ENCODE measurements at places on chromosomes 11 and 22. TPM values are rescaled to one million over a fixed set of nuclear protein-coding genes. Genes with fewer than 3 reads are reported as not detected.

TSSC4 gene
- 41.6 TPM for total RNA-seq

DNA sequence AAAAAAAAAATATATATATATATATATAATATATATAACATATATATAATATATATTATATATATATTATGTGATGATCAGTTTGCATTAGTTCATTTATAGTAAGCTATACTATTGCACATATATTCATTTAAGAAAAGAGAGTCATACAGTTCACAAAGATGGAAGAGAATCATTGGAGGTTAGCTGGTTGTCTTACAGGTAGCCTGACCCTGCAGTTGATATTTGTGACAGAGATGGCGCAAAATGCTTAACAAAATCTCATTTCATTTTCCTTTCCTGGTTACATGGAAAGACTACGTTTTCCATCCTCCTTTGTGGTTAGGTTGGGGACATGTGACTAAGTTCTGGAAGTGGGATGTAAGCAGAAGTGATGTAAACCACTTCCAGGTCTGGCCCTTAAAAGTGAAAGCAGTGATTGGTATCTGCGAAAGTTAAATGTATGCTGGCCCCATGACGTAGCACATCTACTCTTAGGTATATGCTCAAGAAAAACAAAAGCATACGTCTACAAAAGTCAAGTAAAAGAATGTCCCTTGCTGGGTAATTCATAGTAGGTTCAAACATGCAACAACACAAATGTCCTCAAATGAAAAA lies 7.2 kb upstream of the TMEM135 start:
- DNase-seq: no peak
- no peak overlapping the region for H3K27ac ChIP-seq
- no peaks in the 10 kb centered on the region for H3K4me1 ChIP-seq
- no peaks in the 10 kb centered on the region for H3K36me3 ChIP-seq
- no peaks in the 10 kb centered on the region for H3K27me3 ChIP-seq

GRCh38 chr22:37638391-37639069 lies 939 bp upstream of the SH3BP1 start:
- H3K36me3 ChIP-seq: no peaks in the 10 kb centered on the region
- H3K27me3 ChIP-seq: no peaks in the 10 kb centered on the region
- no peak overlapping the region for H3K27ac ChIP-seq
- no peak overlapping the region for H3K4me3 ChIP-seq
- DNase-seq: no peak

DNA sequence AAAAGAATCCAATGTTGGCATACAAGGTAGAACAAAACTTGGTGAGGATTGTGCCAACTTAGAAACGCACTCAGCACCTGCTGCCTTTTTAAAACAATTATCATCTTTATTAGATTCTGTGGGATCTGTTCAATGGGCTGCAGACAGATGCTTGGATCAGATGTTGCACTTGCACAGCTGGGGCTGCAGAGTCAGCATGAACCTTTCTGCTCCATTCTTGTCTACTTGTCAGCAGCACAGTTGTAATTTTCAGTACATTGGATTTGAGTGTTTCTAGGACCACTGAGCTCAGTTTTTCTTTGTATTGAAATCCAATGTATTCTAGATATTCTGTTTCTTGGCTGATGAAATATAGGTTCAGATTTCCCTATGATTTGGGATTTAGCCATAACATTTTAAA lies 164.5 kb downstream of the LUZP2 start:
- DNase-seq: no peak
- no peaks in the 10 kb centered on the region for H3K27me3 ChIP-seq
- H3K27ac ChIP-seq: no peak overlapping the region
- H3K36me3 ChIP-seq: no peaks in the 10 kb centered on the region

ART1 gene
- total RNA-seq: not detected

- no peak overlapping the region for H3K4me3 ChIP-seq
- H3K36me3 ChIP-seq: no peaks in the 10 kb centered on the region
- H3K27ac ChIP-seq: no peak overlapping the region
- no peak for DNase-seq
Measured at GRCh38 chr11:86248609-86249008, 4.1 kb downstream of the EED start.

- peak; percentile 77 for DNase-seq
- no peak overlapping the region for H3K27ac ChIP-seq
- no peak overlapping the region for H3K4me3 ChIP-seq
Measured at GRCh38 chr11:46308631-46309419, 31.4 kb downstream of the CREB3L1 start.

KCNJ1 gene
- total RNA-seq: not detected

DNA sequence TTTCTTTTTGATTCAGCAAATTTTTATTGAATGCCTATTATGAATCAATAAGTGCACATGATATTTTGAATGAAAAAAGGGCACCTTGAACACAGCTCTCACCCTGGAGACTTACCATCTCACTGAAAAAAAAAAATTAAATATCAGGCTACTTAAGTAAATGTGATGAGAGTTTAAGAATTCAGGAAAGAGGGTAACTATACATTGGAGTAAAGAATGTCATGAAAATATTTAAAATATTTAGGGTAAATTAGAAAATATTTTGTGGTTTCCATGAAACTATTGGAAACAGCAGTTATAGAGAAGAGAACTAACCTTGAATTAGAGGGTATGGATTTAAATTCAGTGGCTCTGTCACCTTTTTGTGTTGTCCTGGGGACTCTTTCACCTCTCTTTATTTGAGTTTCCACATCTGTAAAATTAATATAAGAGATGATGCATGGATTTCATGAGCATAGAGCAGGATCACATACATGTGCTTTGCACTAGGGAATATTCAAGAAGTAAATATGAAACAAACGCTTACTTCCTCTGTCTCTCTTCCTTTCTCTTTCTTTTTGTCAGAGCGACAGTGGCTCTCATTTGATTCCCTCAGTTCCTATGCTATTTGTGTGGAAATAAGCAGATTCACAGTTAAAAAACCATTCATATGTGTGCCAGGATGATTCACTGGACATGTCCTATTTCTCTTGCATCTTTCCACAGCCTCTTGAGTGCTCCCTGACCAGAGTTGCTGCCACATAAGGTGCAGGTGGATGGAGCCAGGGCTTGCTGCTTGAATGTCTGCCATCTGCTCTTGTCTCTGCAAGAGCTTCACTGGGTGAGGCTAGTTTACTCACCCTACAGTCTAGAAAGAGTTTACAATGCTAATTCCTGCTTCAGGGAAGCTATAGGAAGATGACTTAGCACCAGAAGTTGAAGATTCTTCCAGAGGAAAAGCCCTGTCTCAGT lies 533.1 kb downstream of the ETS1 start:
- peaks cover 4% of the 10 kb centered on the region for H3K4me1 ChIP-seq
- DNase-seq: no peak
- no peaks in the 10 kb centered on the region for H3K36me3 ChIP-seq
- H3K27ac ChIP-seq: no peak overlapping the region
- no peaks in the 10 kb centered on the region for H3K27me3 ChIP-seq

CASP12 gene
- 4.2 TPM for total RNA-seq

DNA sequence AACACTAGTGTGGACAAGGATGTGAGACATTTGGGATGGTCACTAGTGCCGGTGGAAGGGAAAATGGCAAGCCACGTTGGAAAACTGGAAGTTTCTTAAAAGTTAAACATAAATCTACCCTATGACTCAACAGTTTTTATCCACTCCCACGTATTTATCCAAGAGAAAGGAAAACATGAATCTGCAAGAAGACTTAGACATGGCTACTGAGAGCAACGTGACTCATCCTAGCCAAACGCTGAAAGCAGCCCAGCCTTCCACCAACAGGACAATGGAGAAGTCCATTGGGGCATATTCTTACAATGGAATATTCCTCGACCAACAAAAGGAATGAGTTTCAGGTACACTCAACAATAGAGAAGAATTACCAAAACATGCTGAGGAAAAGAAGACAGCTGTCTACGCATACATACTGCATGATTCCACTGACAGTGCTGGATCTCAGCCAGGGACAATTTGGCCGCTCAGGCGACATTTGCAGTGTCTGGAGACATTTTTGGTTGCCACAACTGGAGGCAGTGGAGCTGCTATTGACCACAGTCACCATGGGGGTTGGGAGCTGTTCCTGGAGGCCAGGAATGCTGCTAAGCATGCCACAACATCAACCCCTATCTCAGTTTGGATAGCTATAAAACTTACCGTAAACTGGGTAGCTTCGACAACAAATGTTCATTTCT lies 21.2 kb downstream of the SYT13 start:
- DNase-seq: no peak
- H3K27me3 ChIP-seq: no peaks in the 10 kb centered on the region
- H3K36me3 ChIP-seq: no peaks in the 10 kb centered on the region
- H3K4me1 ChIP-seq: no peaks in the 10 kb centered on the region
- no peak overlapping the region for H3K4me3 ChIP-seq

GRCh38 chr22:24976442-24977218 lies 24.1 kb downstream of the KIAA1671 start:
- no peak overlapping the region for H3K4me3 ChIP-seq
- no peak for DNase-seq
- H3K4me1 ChIP-seq: peaks cover 60% of the 10 kb centered on the region
- no peaks in the 10 kb centered on the region for H3K36me3 ChIP-seq

DNA sequence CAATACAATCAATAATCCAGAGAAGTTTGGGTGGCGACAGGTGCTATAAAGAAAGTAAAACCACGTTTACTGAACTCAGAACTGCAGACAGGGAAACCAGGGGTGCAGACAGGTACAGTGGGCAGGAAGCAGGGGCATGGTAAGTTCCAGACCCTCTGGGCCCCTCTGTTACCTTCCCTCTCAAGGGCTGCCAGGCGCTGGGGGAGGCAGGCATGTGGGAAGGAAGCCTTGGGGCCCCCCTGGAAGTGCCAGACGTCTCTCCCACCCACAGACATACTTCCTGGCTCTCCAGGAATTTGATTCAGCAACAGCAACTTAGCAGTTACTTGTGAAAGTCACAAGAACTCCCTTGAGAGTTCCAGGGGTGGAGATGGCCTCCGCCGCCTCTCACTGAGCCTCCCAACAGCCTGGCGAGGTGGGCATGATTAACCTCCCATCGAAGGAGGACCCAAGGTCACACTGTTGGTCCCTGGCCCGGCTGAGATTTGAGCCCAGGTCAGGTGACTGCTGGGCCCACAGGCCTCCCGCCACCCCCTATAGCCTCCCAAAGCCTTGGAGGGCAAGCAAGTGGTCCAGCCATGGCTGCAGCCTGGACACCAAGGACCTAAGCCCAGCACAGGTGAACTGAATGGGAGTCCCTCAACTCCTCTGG lies 14.1 kb upstream of the TSKU start:
- H3K4me3 ChIP-seq: no peak overlapping the region
- H3K27me3 ChIP-seq: no peaks in the 10 kb centered on the region
- H3K4me1 ChIP-seq: peaks cover 77% of the 10 kb centered on the region
- H3K36me3 ChIP-seq: no peaks in the 10 kb centered on the region
- peak; percentile 59 for DNase-seq

- H3K4me3 ChIP-seq: no peak overlapping the region
- H3K4me1 ChIP-seq: peaks cover 28% of the 10 kb centered on the region
- no peaks in the 10 kb centered on the region for H3K27me3 ChIP-seq
Measured at GRCh38 chr22:45993143-45993692, 16.3 kb upstream of the WNT7B start.

UVRAG gene
- 32.0 TPM for total RNA-seq

HSPB2 gene
- total RNA-seq: 0.22 TPM

GRCh38 chr11:69009441-69010211 lies 3.4 kb downstream of the MRGPRF start:
- no peak overlapping the region for H3K4me3 ChIP-seq
- no peak overlapping the region for H3K27ac ChIP-seq
- DNase-seq: no peak
- no peaks in the 10 kb centered on the region for H3K36me3 ChIP-seq
- peaks cover 4% of the 10 kb centered on the region for H3K27me3 ChIP-seq

DNA sequence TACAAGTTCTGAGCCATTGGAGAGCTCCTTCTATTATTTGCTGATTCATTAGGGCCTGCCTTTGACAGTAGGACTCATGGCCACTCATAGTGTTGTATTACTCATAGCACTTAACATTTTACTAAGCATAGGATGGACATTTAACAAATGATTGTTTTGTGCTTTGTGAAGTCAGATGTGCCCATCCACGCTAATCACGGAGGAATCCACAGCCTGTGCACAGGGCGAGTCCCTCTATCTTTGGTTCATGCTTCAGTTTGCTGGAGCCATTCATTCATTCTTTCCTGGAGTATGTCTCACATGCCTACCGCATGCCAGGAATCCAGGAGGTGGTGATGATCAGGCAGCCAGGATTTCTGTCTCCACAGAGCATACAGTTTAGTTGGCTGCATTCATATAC lies 254.1 kb downstream of the NTM start:
- H3K27ac ChIP-seq: no peak overlapping the region

DNA sequence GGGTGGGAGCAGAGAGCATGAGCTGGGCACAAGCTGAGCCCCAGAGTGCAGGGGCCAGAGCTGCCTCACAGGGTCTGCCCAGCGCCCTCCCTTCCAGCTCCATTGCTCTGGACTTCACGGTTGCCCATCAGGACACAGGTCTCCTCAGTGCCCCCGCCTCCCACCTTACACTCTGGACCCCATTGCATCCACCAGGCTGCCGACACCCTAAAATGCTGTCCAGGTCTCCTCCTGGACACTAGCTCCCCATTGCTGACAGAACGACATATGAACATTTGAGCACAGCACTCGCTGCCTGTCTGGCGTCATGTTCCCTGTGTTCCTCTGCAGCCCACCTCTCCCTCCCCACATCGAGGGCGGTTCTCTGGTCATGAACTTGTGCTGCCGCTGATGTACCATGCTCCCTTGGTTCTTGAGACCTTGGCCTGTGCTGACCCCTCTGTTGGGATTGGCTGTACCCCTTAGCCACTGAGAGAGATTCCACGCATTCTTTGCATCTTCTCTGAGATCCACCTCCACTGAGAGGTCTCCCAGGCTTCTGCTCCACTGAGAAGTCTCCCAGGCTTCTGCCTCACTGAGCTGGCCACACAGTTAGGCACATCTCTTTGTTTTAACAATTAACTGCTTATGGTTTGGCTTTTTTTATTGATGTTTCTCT lies 34.2 kb upstream of the NECTIN1 start:
- H3K27ac ChIP-seq: no peak overlapping the region
- H3K4me3 ChIP-seq: no peak overlapping the region
- DNase-seq: no peak
- no peaks in the 10 kb centered on the region for H3K4me1 ChIP-seq
- H3K36me3 ChIP-seq: no peaks in the 10 kb centered on the region
- H3K27me3 ChIP-seq: no peaks in the 10 kb centered on the region

DNA sequence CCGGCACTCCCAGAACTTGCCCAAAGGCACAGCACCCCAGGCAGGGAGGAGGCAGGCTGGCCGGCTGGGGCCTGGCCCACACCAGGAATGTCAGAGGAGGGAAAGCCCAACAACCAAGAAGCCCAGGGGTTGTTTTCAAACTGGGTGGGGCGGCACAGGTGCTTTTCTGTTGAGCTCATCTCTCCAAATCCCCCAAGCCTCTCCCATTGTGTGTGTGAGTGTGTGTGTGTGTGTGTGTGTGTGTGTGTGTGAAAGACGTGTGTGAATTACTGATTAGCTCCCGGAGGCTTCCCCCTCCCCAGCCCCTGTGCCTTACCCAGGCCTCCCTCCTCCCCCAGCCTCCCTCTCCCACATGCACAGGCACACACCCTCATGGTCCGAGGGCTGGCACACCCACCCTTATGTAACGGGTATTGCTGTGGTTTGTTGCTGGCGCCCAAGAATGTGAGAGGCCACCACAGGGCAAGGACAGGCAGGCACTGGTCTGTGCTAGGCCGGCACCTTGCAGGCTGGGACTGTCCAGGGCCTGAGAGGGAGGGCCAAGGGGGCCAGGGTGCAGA lies 15.9 kb downstream of the TRIM29 start:
- DNase-seq: no peak
- no peak overlapping the region for H3K4me3 ChIP-seq
- no peaks in the 10 kb centered on the region for H3K4me1 ChIP-seq
- H3K27ac ChIP-seq: no peak overlapping the region

GRCh38 chr11:96214777-96215109 lies 128.3 kb downstream of the MAML2 start:
- no peaks in the 10 kb centered on the region for H3K27me3 ChIP-seq
- H3K4me1 ChIP-seq: peaks cover 37% of the 10 kb centered on the region
- H3K4me3 ChIP-seq: no peak overlapping the region

Measured in thyroid gland (tissue), 4 donors.